NCI-H1417 treated with DMSO at 0.1 percent for 48 hours (cell line): ENCODE measurements at places on chromosomes 2 and 18.
A peak's percentile ranks its signal among the peaks of the same experiment; 100 is the strongest.

DNA sequence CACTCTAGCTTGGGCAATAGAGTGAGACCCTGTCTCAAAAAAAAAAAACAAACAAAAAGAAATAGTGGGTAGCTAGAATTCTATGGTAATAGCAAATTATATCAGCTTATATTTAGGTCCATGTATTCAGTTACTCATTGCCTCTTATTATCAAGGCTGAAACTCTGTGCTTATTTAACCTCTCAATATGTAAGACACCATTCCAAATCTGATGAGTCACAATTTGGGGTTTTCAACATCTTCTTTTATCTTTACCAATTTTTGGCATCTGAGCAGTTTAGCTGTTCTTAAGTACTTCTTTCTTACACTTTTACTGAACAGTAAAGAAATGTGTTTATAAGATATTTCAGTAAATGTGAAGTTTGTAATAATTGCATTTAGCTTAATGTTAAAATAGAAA, 69.3 kb downstream of the TTC27 start:
- DNase-seq: no peak

DNA sequence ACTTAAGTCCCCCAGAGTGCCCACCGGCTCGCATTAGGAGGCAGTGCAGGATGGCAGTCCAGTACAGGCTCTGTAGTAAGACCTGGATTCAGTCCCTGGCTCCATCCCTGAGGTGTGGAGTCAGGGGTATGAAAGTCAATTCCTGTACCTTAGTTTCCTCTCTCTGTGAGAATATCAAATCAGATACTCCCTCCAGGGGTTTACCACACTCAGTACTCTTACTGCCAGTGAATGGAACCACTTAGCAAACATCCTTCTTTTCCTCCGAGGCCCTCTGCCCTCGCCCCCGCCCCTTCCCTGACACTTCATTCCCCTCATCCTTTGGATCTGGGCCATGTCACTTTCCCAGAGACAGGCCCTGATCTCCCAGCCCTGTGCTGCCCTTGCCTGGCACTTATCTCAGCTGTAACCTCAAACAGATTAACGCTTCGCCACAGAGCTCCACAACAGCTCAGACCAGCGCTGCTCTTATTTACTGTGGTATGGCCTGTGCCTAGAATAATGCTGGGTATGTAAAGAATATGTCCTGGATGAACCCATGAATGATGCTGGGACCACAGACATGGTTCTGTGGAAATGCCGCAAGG, 159.0 kb upstream of the TMEM200C start:
- no peak for DNase-seq

GRCh38 chr2:40690525-40690924, 238.6 kb upstream of the SLC8A1 start:
- DNase-seq: no peak

DNA sequence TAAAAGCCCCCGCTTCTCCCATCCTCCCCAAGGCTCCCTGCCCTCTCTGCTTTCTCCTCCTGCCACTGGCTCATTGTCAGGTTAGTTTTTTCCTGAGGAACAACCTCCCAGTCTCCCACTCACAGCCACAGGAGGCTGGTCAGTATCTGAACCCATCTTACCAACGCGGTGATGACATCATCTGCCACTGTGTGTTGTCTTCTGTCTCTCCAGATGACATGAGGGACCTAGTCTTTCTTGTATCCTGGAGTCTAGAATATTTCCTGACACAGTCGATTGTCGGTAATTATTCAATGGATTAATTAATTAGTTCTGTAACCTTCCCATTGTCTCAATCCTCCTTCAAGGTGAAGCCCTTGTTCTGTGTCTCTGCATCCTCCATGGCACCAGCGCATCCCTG, 290.2 kb downstream of the GALR1 start:
- DNase-seq: no peak

- DNase-seq: no peak
Observed at GRCh38 chr2:234932591-234933168, 19.1 kb upstream of the SH3BP4 start.

- no peak for DNase-seq
Observed at GRCh38 chr2:69797836-69798289, 31.6 kb upstream of the GMCL1 start.

GRCh38 chr2:21427606-21428005, 303.8 kb downstream of the TDRD15 start:
- no peak for DNase-seq

DNA sequence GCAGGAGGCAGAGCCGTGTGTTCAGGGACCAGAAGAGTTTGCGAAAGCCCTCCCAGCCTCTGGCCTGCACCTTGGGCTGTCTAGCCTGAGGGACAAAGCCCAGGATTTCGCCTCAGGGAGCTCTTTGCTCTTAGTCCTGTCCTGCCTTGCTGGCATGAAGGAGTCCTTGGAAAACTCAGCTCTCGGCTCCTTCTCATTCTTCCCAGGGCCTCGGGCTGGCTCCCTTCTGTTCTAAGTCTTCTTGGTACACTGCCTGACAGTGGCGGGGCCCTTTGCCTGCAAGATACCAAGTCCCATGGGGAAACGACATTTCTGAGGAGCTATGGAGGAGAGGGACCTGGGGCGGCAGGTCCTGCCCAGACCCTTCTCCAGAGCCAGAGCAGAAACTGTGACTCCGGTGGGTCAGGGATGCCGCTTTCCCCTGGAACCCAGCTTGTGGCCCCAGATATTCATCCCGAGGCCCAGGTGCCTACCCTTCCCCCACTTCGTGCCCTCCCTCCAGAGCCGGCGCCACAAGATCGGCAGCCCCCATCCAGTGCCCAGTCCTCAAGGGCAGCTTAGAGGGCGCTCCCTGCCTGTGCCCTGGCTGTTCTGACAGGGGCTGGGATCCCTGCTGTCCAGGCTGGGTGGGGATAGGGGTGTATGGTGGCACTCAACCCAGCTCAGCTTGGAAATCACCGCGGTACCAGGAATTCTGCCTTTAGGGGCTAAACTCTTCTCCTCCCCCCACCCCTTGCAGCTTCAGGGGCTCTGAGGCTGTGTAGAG, 5.5 kb upstream of the CYP26B1 start:
- no peak for DNase-seq

DNA sequence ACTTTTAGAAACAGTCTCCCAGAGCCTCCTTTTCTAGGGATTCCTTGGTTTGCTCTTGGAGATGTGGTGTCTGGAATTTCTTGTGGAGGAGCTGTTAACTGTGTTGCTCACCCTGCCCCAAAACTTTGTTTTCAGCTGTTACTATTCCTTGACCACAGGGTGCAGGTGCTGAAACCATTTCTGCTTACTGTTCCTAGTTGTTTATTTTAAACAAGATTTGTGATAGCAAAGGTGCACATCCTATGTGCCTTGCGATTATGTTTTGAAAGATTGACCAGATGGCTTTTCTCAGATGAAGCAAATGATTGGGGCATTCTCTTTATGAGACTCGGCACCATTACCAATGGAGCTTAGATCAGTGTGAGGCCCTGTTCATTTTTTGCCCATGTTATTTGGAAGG, 111.2 kb downstream of the RAB3GAP1 start:
- no peak for DNase-seq

DNA sequence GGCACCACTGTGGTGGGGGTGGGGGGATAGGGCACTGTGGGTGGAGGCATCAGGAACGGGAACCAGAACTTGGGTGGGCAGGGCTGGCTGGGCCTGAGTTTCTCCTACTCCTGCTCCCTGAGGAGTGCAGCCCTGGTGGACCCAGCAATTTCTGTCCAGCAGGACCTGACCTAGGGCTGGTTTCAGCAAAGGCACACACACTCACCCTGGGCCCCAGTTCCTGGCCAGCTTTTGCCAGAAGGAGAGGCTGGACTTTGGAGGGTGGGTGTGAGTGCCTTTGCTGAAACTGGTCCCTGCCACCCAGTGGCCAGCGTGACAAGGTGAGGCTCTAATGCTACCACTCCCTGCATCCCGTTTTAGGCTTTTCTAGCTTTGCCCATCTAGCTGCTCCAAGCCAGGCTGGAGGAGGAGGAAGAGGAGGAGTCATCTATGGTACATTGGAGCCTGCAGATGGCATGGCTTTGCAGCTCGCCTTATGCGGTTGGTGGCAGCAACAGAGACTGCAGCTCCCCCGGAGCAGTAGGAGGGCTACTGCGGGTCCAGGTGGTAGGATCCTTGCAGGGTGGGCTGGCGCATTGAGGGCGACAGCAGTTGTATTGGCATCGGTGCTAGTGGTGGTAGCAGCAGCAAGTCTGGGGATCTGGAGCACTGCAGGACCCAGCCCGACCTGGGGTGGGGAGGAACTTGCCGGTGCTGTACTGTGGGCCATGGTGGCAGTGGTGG, 40.4 kb upstream of the IMP4 start:
- no peak for DNase-seq

- DNase-seq: no peak
Observed at GRCh38 chr2:216006164-216006663, 7.1 kb downstream of the MREG start.

DNA sequence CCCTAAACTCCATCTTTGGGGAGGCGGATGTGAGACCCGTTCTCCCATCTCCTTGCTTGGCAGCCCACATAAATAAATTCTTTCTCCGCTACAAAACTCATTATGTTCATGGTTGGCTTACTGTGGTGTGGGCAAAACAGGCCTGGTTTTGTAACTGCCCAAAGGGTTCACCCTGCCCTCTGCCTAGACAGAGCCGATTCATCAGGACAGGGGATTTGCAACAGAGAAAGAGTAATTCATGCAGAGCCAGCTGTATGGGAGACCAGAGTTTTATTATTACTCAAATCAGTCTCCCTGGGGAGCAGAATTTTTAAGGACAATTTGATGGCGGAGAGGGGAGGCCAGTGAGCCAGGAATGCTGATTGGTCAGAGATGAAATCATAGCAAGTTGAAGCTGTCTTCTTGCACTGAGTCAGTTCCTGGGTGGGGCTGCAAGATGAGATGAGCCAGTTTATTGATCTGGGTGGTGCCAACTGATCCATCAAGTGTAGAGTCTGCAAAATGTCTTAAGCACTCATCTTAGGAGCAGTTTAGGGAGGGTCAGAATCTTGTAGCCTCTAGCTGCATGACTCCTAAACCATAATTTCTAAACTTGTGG, 8.4 kb upstream of the RNF125 start:
- DNase-seq: no peak

- no peak for DNase-seq
Observed at GRCh38 chr18:79485788-79486355, 90.1 kb downstream of the NFATC1 start.

- DNase-seq: no peak
Observed at GRCh38 chr2:8203364-8203763, 478.5 kb upstream of the ID2 start.

- DNase-seq: no peak
Observed at GRCh38 chr2:226514895-226515294, 284.7 kb downstream of the IRS1 start.

- DNase-seq: no peak
Observed at GRCh38 chr2:240777456-240778212, 42.4 kb downstream of the KIF1A start.

DNA sequence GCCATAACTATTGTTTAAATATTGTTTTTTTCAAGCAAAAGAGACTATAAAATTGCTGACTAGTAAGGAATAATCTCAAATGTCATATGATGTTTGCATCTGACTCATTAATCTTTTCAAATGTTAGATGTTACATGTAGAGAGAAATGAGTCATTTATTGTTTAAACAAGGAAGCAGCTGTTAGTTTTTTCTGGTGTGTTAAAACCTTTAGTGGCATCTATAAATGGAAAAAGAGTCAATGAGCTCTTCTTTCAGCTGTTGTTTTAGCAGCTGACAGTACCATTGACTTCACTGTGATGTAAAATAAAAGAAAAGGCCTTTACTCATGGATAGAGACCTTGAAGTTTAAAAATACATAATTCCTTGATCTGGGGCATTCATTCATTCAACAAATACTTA, 1.8 kb upstream of the KLHL41 start:
- DNase-seq: no peak

DNA sequence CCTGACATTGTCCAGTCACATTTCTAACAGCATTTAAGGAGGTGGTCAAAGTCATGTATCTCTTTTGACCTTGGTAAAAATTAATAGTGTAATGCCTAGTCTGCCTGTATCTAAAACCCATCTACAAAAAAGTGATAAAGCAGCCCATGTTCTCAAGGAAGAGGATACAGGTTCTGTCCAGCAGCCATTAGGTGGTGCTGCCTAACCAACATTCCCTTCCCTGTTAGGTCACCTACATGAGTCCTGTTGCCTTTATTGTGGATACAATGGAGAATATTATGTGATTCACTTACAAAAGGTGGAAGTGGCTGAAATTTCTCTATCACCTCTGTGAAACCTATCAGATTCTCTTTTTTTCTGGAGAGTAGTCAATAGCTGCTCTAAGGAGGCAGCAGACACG, 52.5 kb downstream of the AQP4 start:
- peak; percentile 42 for DNase-seq

GRCh38 chr2:226981791-226982326, 146.0 kb downstream of the RHBDD1 start:
- peak; percentile 39 for DNase-seq

DNA sequence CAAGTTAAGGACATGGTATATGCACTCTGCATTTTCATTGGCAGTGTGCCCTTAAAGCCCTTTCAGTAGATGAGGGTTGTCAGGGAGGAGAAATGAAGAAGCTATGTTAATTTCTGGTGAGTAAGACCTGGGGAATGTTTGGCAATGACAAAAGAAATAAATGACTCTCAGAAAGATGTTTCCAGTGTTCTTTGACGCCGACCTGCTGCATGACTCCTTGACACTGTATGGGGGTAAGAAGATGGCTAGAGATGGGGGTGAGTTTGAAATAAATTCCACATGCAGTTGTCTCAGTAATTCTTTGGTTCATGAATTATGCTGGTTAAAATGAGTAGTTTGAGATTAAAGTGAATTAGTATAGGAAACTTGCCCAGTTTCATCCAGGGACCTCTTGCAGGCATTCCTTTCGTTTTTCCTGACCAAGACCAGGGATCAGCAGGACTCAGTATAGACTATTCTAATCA, 5.9 kb downstream of the CCDC121 start:
- DNase-seq: no peak

GRCh38 chr2:200257570-200257969, 48.9 kb upstream of the SPATS2L start:
- no peak for DNase-seq

DNA sequence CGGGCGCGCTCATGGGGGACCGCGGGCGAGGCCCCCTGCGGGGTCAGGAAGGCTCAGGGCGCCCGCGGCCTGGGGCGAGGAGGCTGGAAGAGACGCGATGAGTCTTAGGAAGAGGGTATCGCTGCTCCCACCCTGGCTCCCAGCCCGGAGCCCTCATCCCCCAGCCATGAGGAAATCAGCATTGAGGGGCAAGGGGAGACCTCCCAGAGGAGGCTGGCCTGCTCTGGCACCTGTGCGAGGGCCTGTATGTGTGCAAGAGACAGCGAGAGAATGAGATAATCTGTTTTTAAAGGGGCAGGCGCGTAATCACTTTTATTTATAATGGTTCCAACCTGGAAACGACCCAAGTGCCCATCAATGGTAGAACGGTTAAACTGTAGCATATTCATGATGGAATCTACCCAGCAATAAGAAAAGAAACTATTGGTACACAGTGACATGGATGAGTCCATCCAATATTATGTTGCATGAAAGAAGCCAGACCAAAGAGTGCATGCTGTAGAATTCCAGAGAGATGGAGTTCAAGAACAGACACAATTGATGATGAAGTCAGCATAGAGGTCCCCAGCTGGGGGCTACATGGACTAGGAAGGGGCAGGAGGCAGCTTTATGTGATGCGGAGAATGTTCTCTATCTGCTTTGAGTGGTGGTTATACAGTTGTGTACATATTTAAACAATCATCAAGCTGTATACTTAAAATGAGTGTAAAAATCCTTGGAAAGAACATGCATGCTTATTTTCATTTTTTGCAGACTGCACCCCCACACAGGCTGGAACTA, 14.4 kb downstream of the FBXO41 start:
- no peak for DNase-seq

- no peak for DNase-seq
Observed at GRCh38 chr18:56565551-56566345, 72.6 kb downstream of the TXNL1 start.
